NCI-H2081 (cell line): ENCODE measurements at places on chromosomes 2 and 18.

DNA sequence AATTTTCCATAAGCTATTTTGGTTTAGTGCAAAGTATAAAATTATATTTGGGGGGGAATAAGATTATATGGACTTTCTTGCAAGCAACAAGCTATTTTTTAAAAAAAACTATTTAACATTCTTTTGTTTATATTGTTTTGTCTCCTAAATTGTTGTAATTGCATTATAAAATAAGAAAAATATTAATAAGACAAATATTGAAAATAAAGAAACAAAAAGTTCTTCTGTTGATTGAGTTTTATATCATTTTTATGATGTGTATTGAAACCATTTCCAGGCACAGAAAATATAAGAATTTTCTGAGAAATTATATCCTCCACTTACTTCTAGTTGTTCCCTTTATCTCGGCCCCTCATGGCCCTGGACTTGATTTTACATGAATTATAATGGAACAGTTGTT, 3.7 kb downstream of the CCL20 start:
- no peak for DNase-seq

GRCh38 chr2:83665894-83666293, 793.2 kb downstream of the SUCLG1 start:
- peak; percentile 21 for DNase-seq

GRCh38 chr18:34787931-34788532, 77.9 kb downstream of the DTNA start:
- peak; percentile 69 for DNase-seq

DNA sequence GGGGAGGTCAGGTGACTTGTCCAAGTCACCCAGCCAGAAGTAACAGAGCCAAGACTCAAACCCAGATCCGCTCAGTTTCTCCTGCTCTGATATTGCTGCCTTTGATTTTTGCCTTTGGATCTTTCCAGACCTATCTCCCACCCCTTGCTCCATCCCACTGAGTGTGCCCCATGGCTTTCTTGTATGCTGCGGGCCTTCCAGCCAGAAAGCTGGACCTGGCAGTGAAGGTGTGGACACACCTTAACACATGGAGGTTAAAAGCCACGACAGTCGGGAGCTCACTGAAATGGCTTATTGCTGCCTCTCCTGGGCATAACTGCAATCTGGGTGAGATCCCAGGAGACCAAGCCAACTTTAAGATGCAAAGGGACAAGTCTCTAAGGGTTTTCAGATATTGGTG, 86.7 kb downstream of the LONRF2 start:
- no peak for DNase-seq

DNA sequence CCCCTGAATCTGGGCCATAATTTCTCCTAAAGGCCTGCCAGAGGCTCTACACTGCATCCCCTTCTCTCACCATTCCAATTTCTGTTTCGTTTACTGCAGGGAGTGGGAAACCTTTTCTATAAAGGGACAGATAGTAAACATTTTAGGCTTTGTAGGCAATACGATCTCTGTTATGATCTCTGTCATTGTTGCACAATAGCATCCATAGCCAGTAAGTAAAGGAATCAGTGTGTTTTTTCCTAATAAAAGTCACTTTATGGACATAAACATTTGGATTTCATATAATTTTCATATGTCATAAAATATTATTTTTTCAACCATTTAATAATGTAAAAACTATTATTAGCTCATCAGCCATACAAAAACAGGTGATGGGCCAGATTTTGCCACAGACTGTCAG, 531.7 kb downstream of the DSC3 start:
- DNase-seq: no peak

GRCh38 chr2:26727641-26728561, 35.4 kb downstream of the KCNK3 start:
- no peak for DNase-seq

GRCh38 chr2:68134554-68134953, 23.1 kb upstream of the PNO1 start:
- peak; percentile 56 for DNase-seq

DNA sequence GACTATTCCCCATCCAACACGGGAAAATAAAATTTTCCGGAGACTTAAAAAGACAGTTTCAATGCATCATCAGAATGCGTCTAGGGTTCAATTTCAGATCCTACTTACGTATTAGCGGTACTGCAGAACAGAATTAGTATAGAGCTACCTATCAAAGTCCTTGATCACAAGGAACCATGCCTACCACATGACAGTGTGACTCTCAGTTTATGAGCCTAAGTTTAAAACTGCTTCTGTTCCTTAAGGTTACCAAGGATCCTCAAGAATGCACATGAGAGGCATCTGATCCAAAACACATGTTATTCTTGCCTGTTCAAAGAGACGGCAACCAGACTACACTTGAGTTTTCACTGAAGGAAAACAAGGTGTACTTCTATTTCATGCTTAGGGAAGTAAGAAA, 369.7 kb downstream of the EPHA4 start:
- no peak for DNase-seq

GRCh38 chr2:20143263-20143662, 81.7 kb downstream of the SDC1 start:
- no peak for DNase-seq

GRCh38 chr2:2646433-2647051, 315.5 kb upstream of the MYT1L start:
- DNase-seq: no peak

GRCh38 chr2:54529935-54530334, 73.8 kb downstream of the SPTBN1 start:
- DNase-seq: no peak

DNA sequence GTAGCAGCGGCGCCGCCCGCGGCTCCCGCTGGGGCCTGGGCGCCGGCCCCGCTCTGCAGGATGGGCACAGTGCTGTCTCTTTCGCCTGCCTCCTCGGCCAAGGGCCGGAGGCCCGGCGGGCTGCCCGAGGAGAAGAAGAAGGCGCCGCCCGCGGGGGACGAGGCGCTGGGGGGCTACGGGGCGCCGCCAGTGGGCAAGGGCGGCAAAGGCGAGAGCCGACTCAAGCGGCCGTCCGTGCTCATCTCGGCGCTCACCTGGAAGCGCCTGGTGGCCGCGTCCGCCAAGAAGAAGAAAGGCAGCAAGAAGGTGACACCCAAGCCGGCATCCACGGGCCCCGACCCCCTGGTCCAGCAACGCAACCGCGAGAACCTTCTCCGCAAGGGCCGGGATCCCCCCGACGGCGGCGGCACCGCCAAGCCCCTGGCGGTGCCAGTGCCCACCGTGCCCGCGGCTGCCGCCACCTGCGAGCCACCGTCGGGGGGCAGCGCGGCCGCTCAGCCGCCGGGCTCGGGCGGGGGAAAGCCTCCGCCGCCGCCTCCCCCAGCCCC, 369 bp downstream of the CDK5R2 start:
- DNase-seq: no peak

DNA sequence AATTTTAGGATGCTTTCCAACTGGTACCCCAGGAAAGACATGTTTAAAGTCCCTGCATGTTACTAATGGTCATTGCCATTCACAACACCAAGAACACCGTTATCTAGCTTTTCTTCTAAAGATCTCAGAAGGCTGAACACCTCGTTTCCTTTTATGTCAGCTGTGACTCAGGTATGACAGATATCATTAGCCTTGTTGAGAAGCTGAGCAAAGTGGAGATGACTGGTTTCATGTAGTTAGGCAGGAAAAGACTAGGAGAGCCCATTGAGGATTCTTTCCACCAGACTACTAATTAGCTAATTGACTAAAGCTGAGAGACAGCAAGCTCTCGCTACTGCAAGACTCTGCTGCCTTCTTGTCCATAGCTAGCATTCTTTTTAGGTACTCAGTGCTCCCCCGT, 32.0 kb upstream of the ARL5A start:
- no peak for DNase-seq

DNA sequence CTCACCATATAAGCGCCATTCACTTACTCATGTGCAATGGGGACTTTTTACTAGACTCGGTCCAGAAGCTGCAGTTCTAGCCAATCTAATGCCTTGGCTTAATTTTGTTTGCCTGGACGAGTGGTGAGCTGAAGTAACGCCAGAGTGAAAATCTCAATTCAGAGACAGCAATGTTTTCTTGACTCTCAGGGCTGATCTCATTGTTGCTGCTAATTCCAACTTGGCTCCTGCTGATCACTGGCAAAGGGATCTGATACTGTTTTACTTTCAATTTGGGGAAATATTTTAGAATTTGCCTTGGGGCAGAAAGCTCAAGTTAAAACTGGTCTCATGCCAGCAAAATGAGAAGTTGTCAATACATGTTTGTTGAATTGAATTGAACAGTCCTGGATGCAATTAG, 906.6 kb upstream of the CDH2 start:
- DNase-seq: peak; percentile 94

- no peak for DNase-seq
Observed at GRCh38 chr2:113858764-113859163, 31.1 kb upstream of the ACTR3 start.

GRCh38 chr2:9488583-9489547, 14.5 kb downstream of the IAH1 start:
- DNase-seq: no peak

DNA sequence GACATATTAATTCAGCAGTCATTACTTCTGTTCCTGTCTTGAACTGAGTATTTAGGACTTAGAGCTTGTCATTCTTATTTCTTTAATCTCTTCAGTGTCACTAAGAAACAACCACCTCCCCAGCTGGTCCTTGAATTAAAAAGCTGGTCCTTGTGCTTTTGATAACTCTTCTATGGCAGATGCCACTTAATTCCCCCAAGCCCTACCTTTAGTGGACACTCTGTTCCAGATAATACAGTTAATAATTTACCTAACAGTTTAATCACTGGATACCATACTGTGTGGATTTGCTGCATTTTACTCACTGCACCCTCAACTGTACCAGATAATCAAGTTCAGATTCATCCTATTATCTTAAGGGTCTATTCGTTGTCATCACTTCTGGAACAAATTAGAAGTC, 73.1 kb downstream of the SKA1 start:
- no peak for DNase-seq

GRCh38 chr2:143504397-143504796, 375.2 kb downstream of the ARHGAP15 start:
- no peak for DNase-seq

DNA sequence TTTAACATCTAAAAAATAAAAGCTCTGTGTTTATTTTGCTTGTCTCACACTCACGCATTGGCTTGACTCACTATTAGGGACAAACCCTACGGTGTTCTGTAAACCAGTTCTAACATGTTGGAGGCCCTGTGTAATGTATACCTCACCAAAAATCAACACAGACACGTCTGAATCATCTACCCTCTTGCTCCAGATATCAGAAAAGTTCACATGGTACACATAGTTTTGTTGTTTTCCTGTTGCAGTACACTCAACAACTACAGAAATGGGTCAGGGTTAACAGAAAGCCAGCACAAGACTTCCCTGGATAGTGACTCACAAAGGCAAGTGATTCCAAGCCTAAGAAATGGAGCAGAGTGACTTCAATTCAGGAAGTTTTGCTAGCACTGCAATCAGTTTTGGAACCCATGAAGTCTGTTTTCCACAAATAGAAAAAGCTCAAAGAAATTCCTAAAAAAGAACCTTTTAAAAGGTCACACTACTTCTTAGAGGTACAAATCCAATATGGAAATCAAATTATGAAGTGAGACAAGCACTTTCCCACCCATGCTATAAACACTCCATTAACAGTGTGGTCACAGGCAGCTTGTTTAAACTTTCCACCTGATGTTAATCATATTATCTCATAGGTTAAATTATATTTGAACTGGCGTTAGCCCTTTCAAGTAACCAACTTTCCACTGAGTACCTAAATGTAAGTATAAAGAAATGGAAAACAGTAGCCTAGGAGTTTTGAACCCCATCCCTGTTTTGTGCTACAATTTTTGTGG, 87.4 kb downstream of the GAREM1 start:
- no peak for DNase-seq

DNA sequence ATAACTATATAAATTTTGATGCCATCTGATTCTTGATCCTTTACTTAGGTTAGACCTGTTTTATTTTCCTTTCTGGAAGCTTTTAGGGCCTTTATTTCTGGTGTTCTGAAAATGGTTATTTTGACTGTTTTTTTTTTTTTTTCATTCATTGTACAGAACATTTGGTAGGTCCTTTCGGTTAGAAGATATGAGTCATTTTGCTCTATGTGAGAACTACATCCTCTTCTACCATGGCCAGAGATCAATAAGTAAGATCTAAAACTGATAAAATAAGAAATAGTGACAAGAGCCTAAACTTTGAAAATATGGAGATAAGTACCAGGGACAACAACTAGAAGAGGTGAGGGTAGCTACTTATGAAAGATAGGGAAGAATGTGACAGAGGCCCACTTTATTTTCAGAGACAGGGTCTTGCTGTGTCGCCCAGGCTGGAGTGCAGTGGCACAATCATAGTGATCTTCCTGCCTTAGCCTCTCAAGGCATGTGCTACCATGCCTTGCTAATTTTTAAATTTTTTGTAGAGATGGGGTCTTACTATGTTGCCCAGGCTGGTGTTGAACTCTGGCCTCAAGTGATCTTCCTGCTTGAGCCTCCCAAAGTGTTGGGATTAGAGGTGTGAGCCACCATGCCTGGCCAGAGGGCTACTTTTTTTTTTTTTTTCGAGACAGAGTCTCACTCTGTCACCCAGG, 66.5 kb downstream of the EIF2AK3 start:
- no peak for DNase-seq

DNA sequence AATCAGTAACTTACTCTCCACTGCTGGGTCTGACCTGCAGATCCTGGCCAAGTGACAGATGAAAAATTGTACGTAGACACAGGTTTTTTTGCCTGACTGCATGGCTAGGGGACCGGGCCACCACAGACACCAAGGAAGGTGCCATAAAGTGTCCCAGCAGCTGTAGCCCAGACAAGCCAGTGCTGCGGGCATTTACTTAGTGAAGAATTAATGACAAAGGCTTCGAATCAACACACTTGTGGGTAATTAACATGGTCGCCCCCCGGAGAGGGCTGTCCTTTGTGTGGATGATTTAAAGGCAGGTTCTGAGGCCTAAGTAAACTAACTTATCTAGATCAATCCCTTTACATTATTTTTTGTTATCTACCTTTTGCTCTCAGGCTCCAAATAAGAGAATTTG, 1709.1 kb upstream of the LRRTM1 start:
- DNase-seq: peak; percentile 29

DNA sequence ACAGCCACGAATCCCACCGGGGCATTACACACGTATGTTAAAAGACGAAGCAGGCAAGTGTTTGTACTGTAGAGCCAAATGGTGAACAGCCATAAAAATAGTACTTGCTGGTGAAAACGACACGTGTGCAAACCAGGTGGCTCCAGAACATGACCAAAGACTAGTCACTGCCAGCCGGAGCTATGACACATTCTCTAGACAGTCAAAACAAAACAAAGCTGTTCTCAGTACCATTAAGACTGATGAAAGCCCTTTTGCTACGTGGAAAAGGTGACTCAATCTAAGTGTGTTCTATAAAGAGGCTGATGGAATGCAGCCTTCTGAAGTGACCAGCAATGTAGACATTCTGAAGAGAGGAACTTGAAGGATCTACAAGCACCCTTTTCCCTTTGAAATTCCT, 367.7 kb upstream of the NETO1 start:
- no peak for DNase-seq
